ENCODE measurements at places on chromosomes 5 and 9. TPM values are rescaled to one million over a fixed set of nuclear protein-coding genes. Genes with fewer than 3 reads are reported as not detected.

GRCh38 chr5:167375125-167375524, 916.3 kb upstream of the WWC1 start:
- no peak for DNase-seq

GRCh38 chr5:60274747-60275146, 381.2 kb upstream of the PDE4D start:
- no peak for DNase-seq

Gene ADAMTS19
- total RNA-seq: not detected

DNA sequence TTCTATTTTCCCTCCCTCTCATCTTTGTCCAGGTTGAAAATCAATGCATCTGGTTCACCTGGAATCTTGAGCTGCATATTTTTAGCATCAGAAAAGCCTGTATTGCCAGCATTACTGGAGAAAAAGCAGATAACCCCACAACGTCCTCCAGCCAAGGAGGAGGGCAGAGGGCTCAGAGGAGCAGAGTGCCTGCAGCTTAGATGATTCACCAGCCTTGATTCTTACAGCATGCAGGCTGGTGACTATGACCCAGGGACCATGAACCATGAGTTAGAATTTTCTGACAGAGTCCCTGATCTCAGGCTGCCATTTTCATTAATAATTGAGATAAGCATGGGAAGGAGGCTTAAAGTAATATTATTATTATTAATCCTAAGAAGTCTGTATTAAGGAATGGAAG, 278.2 kb downstream of the BRINP1 start:
- no peak for DNase-seq

- DNase-seq: no peak
These were observed 129.0 kb downstream of the ICE1 start for GRCh38 chr5:5551499-5551898.

DNA sequence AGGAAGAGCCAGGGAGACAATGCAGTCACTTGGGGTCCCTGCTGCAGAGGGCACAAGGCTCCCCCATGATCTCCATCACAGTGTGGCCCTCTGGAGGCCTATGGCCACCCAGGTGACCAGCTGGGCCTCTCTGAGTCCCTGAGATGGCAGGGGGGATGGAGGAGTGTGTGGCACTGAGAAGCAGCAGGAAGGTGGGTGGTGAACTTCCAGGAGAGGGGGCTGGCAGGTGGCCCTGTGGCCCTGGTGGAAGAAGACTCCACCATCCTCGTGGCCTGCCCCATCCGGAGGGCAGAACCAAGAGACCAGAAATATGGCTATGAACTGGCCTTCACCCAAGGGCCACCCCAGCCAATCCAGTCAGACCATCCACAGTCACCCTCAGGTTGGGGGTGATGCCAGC, 31.7 kb upstream of the AFAP1L1 start:
- no peak for DNase-seq

- peak; percentile 68 for DNase-seq
These were observed 12.2 kb downstream of the GPR150 start for GRCh38 chr5:95631991-95632675.

DNA sequence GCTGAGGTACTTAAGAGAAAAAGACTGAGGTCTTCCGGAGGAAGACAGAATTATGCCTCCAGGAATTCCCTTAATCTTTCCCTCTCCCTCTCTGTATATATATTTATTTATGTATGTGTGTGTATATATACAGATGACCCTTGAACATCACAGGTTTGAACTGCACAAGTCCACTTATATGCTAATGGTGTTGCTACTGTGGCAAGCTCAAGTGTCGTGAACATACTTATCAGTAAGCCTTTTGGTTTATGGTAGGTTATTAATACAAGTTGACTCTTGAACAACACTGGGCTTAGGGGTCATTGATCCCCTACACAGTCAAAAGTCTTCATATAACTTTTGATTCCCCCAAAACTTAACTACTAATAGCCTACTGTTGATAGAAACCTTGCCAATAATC, 106.8 kb downstream of the NUDT12 start:
- no peak for DNase-seq

Gene CAVIN4
- total RNA-seq: 0.68 TPM

DNA sequence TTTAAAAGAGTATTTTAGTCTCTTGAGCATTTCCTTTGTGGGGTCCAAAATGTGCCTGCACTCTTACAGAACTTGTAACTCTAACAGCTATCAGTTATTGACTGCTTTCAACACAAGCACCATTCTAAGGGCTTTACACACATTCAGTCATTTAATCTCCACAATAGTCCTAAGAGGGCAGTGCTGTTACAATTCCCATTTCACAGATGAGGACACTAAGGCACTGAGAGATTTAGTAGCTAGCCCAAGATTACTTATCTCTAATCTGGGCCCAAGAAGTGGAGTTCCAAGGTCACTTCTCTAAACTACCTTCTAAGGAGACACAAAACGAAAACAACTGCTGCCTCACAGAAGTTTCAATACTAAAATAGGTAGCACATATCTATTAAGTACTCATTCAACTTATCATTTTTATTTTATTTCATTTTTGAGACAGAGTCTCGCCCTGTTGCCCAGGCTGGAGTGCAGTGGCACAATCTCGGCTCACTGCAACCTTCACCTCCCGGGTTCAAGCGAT, 275.2 kb downstream of the CWC27 start:
- peak; percentile 31 for DNase-seq

GRCh38 chr9:23341346-23341745, 484.7 kb downstream of the ELAVL2 start:
- no peak for DNase-seq

Gene PHYHD1
- total RNA-seq: 132 TPM

- no peak for DNase-seq
These were observed 5.1 kb upstream of the TCOF1 start for GRCh38 chr5:150352244-150353031.

- no peak for DNase-seq
These were observed 7.8 kb downstream of the FAM81B start for GRCh38 chr5:95398989-95399388.

DNA sequence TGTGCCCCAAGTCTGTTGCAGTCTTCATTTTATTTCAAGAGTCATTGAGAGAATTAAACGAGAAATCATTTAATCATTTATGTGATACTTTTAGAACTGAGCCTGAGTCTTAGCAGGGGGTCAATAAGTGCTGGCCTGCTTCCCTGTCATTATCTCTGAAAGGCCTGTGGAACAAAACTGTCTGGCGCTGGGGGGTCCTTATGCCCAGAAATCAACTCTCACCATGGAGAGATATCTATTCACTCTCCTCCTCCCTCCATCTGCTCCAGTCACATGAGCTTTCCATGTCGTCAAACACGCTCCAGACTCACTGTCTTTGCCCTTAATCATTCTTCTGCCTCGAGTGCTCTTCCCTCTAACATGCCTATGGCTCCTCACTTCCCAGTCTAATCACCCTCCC, 136.8 kb downstream of the ESM1 start:
- DNase-seq: no peak

GRCh38 chr9:33924978-33925797, 108.2 kb downstream of the UBE2R2 start:
- DNase-seq: peak; percentile 76

DNA sequence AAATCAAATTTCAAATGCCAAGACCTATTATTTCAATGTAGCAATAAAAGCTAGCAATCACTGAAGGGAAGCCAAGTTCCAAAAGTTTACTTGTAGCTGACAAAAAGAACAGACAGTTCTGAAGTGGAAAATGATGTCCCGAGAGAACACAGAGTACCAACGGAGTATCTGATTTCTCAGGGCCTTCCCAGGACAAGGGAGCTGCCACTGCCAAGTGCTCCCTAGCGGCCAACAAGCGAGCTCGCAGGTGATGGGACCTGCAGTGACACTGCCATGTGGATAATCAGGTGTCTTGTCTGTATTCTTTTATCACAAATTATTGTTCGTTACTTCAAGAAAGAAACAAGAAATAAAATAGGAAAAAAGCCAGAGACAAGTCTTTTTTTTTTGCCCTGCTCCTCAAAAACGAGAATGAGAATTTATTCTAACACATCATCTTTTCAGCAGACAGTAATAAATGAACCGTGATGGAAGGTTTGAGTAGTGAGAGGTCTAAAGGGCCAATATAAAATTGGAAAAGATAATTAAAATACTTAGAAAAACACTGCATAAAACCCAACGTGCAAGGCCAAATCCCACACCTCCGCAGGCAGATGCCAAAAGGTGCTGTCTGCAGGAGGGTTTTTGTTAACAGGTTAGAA, 159.4 kb downstream of the MYO10 start:
- no peak for DNase-seq

Gene CCDC183
- 0.88 TPM for total RNA-seq

Gene PCDH1
- total RNA-seq: not detected

Gene BARHL1
- total RNA-seq: not detected

- no peak for DNase-seq
These were observed 26.9 kb upstream of the CKS2 start for GRCh38 chr9:89284076-89284475.

- DNase-seq: no peak
These were observed 38.9 kb downstream of the GABRB2 start for GRCh38 chr5:161507591-161507990.

Gene SH2D3C
- total RNA-seq: 45.7 TPM

DNA sequence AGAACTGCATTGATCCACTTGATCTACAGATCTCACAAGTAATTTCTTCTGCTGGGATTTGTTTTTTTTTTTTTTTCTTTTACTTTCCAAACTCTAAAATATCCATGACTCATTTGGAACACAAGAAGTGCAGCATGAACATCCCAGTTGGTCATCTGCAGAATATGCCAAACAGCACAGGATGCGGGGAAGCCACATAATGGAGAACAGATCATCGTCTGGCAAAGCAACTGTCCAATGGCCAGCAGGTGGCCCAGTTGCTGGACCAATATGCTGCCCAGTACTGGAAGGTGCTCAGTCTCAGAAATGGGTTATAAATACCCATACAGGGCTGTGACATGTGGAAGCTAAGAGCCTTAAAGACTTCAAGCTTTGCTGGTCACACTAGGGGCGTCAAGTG, 221.3 kb upstream of the TAS2R1 start:
- no peak for DNase-seq

- DNase-seq: no peak
These were observed 129.2 kb downstream of the DMRT2 start for GRCh38 chr9:1179366-1179765.

GRCh38 chr5:42645138-42645537, 111.5 kb upstream of the CCDC152 start:
- no peak for DNase-seq

Gene TSSK1B
- total RNA-seq: not detected

DNA sequence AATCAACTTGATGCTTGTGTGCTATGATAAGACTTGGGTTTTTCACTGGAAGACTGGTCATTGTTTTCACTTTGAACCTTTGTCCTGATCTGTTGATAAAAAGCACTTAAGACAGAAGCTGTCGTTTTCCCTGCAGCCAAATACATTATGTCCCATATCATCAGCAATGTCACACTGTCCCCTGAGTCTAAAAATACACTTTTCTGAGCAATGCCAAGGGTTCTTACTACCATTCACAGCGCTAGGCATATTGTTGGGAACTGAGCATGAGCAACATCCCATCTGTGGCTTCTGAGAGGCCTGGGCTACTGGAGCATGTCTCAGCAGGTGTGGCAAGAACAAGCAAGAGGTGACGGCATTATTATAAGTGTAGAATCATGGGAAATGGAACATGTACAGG, 81.8 kb downstream of the SEMA6A start:
- peak; percentile 48 for DNase-seq

Gene HMMR
- total RNA-seq: 112 TPM

Gene FOXI1
- total RNA-seq: not detected

All from OCI-LY7 (cell line).